ENCODE measurements at places on chromosomes 5 and 9.
A peak's percentile ranks its signal among the peaks of the same experiment; 100 is the strongest.

DNA sequence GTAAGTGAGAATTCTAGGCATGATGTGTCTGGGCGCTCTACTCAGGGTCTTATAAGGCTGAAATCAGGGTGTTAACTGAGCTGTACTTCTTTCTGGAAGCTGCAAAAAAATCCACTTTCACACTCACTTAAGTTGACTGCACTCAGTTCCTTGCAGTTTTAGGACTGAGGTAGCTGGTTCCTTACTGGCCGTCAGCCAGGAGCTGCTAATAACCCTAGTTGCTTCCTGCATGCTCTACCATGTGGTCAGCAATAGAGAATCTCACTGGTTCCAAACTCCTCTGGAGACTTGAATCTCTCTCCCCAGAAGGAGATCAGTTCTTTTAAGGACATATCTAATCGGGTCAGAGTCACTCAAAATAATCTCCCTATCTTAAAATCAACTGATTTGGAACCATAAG is 911.2 kb downstream of the EFNA5 start:
- no peak for DNase-seq

- DNase-seq, result peak; percentile 1
Measured at GRCh38 chr5:65926893-65927292, 518 bp downstream of the ERBIN start.

- DNase-seq, result no peak
Measured at GRCh38 chr5:50623666-50624065, 42.8 kb upstream of the PARP8 start.

DNA sequence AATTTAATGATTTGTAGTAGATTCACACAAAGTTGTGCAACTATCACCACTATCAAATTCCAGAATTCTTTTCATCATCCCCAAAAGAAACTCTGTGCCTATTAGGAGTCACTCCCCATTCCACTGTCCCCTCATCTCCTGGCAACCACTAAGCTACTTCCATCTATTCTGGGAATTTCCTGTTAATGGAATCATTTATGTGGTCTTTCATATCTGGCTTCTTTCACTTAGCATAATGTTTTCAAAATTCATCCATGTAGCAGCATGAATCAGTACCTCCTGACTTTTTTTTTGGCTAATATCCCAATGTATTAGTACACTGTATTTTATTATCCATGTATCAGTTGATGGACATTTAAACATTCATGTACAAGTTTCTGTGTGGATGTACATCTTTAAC is 157.6 kb downstream of the TTC39B start:
- no peak for DNase-seq

- DNase-seq, result no peak
Measured at GRCh38 chr9:295576-295975, 80.9 kb downstream of the DOCK8 start.
